Lung microvascular endothelial cell (primary cell): ENCODE measurements at places on chromosomes 2 and 18.

GRCh38 chr2:105738658-105739241 is 6.0 kb upstream of the NCK2 start:
- DNase-seq, result no peak

GRCh38 chr2:218063896-218064295 is 5.2 kb upstream of the RUFY4 start:
- no peak for DNase-seq

DNA sequence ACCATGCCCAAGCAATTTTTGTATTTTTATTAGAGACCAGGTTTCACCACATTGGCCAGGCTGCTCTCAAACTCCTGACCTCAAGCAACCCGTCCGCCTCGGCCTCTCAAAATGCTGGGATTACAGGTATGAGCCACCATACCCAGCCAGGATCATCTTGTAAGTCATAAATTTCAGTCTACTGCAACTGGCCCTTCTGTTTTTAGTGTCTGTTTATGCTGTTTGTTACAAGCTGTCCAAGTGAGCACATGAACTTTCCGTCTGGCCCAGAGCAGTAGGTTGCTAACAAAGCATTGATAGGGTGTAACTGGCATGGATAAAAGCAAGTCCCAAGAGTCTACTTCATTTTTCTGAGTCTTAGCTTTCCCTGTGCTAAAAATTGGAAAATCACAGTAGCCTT is 164.4 kb upstream of the NT5C1B start:
- DNase-seq, result no peak

DNA sequence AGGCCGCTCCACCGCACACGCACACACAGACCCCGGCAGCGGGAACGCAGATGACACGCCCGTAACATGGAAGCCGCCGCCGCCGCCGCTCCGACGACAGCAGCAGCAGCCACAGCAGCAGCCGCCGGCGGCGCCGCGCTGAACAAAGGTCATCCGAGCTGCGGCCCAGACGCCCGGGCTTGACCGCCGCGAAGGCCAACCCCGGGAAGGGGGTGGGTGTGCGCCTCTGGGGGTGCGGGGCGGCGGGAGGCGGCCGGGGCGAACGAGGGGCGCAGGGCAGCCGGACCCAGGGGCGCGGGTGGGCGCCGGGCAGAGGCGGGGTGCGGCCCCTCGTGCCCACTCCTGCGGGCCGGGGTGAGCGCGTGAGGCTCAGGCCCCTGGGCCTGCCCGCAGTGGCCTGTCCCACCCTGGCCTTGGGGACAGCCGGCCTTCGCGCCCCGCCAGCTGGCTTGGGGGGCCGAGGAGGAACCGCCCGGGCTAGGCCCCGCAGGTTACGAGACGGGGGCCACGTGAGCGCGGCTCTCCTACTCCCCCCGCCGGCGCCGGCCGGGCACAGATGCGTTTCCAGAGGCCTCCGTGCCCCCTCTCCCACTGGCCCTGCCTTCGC is 1.0 kb upstream of the ZNF532 start:
- DNase-seq, result peak; percentile 59

- no peak for DNase-seq
These were observed 214.0 kb downstream of the EN1 start for GRCh38 chr2:118633371-118634018.

DNA sequence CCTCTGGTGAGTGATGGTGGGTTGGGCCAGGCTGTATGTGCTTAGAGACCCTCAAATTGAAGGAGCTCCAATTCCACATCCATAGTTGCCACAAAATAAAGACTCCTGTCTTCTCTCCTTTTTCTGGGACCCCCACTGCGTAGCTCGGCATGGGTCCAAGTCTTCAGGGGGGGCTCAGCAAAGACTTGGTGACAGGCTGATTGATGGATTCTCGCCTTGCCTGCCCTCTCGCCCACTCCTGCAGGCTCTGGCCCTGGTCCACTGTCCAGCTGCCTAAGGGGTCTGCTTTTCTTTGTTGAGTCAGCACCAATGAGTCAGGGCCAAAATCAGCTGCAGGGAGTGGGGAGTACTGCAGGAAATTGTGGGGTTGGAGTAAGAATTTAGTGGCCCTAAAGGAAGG is 21.5 kb downstream of the RPL37A start:
- no peak for DNase-seq

- DNase-seq, result peak; percentile 74
These were observed 259.7 kb downstream of the LPIN1 start for GRCh38 chr2:12005886-12006681.

- DNase-seq, result no peak
These were observed 187.6 kb downstream of the NAPG start for GRCh38 chr18:10713409-10713808.

- DNase-seq, result no peak
These were observed 23.0 kb downstream of the FAM171B start for GRCh38 chr2:186716899-186717298.

DNA sequence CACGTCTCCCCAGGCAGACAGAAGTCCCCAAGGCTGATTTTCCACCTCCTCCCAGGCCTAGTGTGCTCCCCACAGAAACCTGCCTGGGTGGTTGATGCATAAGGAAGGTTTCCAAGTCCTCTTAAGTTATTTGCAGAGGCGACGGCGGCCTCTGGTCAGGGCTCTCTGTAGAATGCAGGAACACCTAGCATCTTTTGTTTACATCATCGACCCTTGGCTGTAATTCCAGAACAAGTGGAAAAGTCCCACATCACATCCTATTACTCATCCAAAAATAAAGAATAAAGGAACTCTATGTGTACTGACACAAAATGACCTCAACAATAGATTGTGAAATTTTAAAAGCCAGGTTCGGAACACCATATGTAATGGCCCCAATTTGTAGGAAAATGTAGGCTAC is 211.1 kb downstream of the ALPK2 start:
- peak; percentile 87 for DNase-seq

GRCh38 chr2:75186821-75187220 is 12.5 kb downstream of the TACR1 start:
- no peak for DNase-seq

DNA sequence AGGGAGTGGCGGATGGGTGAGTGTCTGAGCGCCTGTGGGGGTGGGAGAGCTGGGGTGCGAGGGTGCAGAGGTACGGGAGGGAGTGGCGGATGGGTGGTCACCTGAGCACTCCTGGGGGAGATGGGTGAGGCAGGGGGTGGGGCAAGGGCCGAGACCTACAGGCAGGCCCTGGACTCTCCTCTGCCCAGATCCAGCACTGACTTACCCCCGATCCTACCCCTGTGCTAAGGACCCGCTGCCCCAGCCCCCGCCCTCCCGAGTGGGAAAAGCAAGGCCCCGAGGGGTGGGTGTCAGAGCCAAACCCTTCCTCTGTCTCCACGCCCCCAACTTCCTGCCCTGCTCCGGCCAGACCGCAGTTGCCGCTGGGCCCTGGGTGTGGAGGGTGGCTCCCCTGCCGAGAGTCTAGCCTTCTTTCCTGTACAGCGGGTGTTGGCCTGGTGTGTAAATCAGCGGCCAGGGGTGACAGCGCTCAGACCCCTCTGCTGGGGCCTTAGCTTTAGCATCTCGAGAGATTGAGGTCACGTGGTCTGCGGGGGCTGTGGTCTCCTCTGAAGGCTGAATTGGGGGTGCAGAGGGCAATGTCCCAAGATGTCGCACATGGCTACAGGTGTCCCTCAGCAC is 12.5 kb downstream of the BOK start:
- DNase-seq, result peak; percentile 31

GRCh38 chr2:188993247-188993646 is 19.1 kb downstream of the COL3A1 start:
- no peak for DNase-seq

GRCh38 chr18:8330575-8330974 is 278.7 kb upstream of the RAB12 start:
- DNase-seq, result no peak

DNA sequence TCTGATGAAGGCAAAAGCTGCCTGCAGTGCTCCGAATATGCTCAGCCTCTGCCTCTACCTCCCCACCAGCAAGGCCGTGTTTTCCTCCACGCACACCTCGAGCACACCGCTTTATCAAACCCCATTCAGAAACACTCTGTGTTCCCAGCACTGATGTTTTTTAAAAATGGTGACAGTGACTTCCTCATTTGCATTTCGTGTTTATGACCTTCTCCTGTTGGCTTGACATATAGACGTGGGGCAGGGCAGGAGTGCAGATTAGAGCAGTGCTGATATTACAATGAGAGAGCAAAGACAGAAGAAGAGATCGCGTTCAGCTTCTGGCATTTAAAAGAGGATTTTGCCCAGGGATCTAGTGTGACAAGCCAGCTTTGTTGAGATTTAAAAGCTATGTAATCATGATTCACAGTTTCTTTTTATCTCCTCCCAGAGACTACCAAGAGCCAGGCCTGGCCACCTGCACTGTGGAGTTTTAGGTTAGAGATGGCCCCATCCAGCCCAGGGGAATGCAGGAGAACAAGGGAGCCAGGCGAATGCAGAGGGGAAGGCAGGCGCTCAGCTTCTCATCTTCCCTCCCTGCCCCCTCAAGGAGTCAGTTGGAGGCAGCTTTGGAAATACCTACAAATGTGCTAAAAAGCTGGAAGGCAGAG is 61.5 kb upstream of the NEDD4L start:
- DNase-seq, result no peak

DNA sequence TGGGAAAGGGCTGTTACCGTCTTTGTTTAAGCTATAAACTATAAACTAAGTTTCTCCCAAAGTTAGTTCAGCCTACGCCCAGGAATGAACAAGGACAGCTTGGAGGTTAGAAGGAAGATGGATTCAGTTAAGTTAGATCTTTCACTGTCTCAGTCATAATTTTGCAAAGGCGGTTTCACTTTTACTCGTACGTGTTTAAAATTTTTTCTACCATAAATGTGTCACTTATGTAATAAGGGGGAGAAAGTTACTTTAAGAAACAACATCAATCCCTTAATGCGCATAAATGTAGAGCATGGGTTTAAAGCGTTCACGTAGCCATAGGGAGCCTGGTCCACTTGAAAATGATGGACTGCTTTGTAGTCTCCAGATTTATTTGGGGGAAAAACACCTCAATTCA is 71.3 kb downstream of the SNORC start:
- no peak for DNase-seq

GRCh38 chr2:18312818-18313217 is 247.6 kb downstream of the RDH14 start:
- no peak for DNase-seq

GRCh38 chr2:178477443-178478129 is 814 bp downstream of the FKBP7 start:
- no peak for DNase-seq

DNA sequence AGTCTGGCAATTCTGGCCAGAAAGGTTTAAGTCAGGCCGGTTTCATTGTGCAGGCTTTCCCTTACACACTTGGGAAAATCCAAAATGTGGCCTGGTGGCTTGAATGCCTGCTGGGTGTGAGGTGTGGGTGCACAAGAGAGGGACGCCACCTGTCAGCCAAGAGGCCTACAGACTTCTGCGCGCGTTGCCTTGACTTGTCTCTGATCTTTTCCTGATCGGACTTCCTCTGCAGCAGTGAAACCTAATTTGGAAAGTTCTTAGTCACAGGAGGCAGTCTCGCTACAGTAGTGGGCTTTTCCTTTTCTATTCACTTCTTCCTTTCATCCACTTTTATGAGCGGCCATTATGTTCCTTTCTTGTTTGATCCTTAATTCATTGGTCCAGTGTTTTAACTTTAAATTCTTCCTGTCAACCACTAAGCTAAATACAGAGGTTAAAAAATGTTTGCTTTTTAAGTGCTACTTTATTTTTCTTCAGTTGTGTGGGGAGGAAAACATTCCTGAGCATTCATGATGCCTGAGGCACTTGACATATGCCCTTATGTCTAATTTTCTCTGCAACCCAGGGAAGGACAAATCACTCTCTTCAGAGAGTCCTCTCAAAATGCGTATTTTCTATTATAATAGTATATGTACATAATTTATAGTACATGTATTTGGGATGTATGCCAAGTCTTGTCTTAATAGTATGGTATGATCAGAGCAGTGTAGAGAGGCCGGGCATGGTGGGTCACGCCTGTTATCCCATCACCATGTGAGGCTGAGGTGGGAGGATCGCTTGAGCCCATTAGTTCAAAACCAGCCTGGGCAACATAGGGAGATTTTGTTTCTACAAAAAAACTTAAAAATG is 128.9 kb downstream of the WDSUB1 start:
- no peak for DNase-seq

DNA sequence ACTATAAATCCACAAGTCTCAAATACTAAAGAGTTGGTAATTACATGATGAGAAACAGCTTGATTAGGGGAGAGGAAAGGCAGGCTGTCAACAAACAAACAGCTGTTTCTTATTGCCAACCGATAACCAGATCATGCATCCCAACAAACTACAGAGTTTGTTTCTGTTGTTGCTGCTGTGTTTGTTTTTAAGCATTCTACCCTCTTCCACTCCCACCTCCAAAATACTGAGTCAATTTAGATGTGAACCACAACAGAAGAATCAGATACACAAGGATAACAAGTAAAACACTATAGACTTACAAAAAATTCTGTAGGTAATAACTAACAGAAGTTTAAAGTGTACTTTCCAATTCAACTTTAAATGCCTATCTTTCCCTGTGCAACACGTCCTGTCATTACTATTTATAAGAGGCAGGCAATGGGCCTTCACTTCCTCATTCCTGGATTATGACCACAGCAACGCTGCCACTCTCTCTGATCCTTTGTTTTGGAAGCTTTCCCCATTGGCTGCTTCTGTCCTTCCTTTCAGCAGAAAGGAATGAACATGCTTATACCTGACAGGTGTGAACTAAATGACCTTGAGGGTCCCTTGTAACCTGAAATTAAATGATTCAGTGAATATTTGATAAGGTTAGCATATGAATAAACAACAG is 152.0 kb downstream of the SRBD1 start:
- DNase-seq, result peak; percentile 70
